ENCODE measurements at places on chromosomes 16 and 17.

GRCh38 chr16:54538276-54538675, 251.7 kb upstream of the IRX3 start:
- DNase-seq = no peak

GRCh38 chr16:2835638-2836493, 5.8 kb downstream of the ZG16B start:
- DNase-seq = no peak

DNA sequence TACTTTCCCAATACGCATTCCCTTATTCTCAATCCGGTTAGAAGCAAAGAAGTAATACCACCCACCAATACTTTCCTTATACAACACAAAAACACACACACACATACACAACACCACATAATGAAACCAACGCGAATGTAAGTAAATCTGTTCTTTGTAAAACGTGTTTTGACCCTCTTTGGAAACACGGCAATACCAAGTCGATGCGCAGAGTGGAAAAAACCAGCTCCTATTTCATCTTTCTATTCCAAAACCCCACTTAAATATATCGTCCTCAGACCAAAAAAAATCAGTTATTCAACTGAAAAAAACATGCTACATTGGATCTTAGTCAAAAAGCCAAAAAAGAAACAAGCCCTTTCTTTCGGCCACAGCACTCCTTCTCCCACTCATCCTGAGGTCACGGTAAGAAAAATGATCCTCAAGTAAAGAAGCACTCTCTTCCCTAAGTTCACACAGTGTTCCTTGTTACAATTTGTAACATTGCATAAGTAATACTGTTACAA, 31.0 kb upstream of the ARL4D start:
- DNase-seq = no peak

GRCh38 chr17:36527621-36528250, 6.9 kb downstream of the MYO19 start:
- no peak for DNase-seq

DNA sequence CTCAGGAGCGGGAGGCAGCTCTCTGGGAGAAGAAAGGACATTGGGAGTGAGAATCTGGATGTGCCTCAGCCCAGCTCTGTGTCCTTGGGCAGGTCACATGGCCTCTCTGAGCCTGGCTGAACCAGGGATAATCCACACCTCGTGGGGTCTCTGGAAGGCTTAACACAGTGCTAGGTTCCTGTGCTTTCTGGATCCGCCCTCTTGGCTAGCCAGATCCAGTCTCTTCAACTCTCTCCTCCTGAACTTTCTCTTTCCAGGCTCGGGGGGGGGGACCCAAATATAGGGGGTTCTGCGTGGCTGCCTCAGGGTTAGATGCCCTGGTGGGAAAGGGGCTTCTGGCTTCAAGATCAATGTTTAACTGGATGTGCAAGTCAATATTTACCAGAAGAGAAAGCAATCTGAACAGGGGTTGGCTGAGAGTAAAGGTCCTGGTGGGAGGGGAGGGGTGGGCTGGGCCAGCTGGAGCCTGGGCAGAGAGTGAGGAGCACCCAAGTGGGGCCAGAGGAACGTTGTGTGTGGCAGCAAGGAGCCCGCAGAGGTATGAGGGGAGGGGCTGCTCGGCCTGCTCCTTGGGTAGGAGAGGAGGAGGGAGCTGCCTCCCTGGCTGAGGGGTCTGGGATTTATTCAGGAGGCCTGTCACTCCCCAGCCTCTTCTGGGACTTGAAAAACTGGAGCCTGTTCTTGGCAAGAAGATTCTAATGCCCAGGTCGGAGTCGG, at the start of gene SERPINF2:
TSS of gene SERPINF2 (plus strand) at position 501 of the 717 bp plus-strand sequence. CDS start 2,125 bp downstream, outside the sequence.
- DNase-seq = no peak

GRCh38 chr17:65587534-65588180, 26.2 kb upstream of the AXIN2 start:
- DNase-seq = no peak

- no peak for DNase-seq
Measured at GRCh38 chr17:78808163-78808562, 26.1 kb upstream of the CYTH1 start.

- no peak for DNase-seq
Measured at GRCh38 chr17:61806081-61806828, 57.1 kb downstream of the BRIP1 start.

GRCh38 chr17:34619687-34620217, 40.4 kb downstream of the TMEM132E start:
- no peak for DNase-seq

GRCh38 chr17:14325618-14326167, 24.8 kb downstream of the HS3ST3B1 start:
- DNase-seq = no peak

GRCh38 chr16:69057400-69058378, 47.8 kb upstream of the HAS3 start:
- DNase-seq = no peak

- no peak for DNase-seq
Measured at GRCh38 chr16:27572711-27573110, 22.8 kb downstream of the KATNIP start.

DNA sequence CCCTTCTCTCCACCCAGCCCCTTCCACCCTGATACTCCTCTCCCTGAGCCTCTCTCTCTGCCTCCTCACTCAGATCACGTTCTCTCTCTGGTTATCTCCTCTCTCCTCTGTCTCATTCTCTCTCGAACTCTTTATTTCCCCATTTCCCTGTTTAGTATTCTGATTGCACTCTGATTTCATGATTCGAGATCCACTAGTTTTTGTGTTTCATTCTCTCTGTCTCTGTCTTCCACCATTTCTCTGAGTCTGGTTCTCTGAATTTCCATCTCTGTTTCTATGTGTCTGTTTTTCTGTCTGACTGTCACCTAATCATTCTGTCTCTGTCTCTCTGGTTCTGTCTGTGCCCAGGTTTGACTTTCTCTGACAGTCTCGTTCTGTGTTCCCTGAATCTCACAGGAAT, 2.0 kb downstream of the SEZ6L2 start:
- no peak for DNase-seq

Measured in WTC11 (cell line).